ENCODE measurements at places on chromosomes 16 and 17. TPM values are rescaled to one million over a fixed set of nuclear protein-coding genes. Genes with fewer than 3 reads are reported as not detected.

Gene KRTAP4-9
- not detected for total RNA-seq

Gene NRN1L
- 0.80 TPM for total RNA-seq

Gene CHRNE
- 0.52 TPM for total RNA-seq

Gene SLFN12L
- total RNA-seq, result not detected

Gene YBX2
- 7.0 TPM for total RNA-seq

Gene PRDM7
- not detected for total RNA-seq

Gene COPS3
- total RNA-seq, result 59.0 TPM

Gene FN3K
- total RNA-seq, result 30.3 TPM

DNA sequence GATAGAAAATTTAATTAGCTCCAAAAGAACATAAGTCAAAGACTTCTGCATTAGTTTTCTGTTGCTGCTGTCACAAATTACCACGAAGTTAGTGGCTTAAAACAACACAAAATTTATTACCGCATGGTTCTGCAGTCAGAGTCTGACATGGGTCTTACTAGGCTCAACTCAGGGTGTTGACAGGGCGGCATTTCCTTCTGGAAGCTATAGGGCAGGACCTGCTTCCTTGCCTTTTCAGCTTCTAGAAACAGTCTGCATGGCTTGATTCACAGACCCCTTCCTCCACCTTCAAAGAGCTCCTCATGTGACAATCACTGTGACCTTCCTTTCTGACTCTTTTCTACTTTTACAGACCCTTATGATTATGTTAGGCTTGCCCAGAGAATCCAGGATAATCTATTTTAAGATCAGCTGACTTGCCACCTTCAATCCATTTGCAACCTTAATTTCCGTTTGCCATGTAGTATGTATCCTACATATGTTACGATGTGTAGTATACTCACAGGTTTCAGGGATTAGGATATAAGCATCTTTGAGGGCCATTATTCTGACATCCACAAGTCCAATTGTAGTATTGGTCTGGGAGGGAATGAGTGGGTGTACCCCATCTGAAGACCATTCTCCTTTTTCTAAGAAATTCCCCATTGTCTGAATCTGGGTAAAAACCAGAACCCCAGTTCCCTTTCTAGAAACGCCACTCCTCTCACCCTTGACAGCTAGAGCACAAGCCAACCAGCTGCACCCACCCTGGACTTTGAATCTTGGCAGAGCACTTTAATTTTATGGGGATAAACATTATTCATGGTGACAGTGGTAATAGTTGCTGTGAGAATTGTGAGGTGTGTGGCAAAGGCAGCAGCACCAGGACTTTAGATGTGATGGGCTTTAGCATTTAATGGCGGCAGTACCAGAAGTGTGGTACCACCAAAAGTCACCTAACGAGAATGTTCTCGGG lies 265.5 kb downstream of the KCNJ2 start:
- no peaks in the 10 kb centered on the region for H3K27me3 ChIP-seq
- H3K4me1 ChIP-seq, result no peaks in the 10 kb centered on the region
- no peaks in the 10 kb centered on the region for H3K36me3 ChIP-seq
- no peak overlapping the region for H3K27ac ChIP-seq
- DNase-seq, result no peak

- peaks cover 48% of the 10 kb centered on the region for H3K27me3 ChIP-seq
- no peaks in the 10 kb centered on the region for H3K36me3 ChIP-seq
- H3K27ac ChIP-seq, result no peak overlapping the region
- DNase-seq, result no peak
- H3K4me3 ChIP-seq, result no peak overlapping the region
Measured at GRCh38 chr16:51557670-51558069, 406.6 kb upstream of the SALL1 start.

DNA sequence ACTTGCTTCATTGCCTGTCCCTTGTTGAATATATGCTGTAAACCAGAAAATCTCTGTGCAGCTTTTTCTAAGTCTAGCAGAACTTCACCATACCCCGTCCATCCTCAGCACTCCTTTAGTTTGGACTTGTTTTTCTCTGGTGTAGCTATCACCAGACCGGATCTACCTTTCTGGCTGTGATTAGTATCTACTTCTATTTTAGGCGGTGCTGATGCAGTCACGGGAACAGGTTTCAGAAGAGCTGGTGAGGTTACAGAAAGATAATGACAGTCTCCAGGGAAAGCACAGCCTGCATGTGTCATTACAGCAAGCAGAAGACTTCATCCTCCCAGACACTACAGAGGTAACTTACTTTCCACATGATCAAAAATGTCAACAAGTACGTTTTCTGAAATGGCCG lies 46.4 kb downstream of the NUP88 start:
- H3K27ac ChIP-seq, result no peak overlapping the region
- H3K4me3 ChIP-seq, result no peak overlapping the region
- no peaks in the 10 kb centered on the region for H3K27me3 ChIP-seq
- no peak for DNase-seq
- peaks cover 22% of the 10 kb centered on the region for H3K36me3 ChIP-seq
- no peaks in the 10 kb centered on the region for H3K4me1 ChIP-seq

GRCh38 chr17:5364156-5364555 lies 55.3 kb downstream of the NUP88 start:
- no peak for DNase-seq
- no peak overlapping the region for H3K4me3 ChIP-seq
- peaks cover 34% of the 10 kb centered on the region for H3K36me3 ChIP-seq
- no peaks in the 10 kb centered on the region for H3K27me3 ChIP-seq
- H3K27ac ChIP-seq, result peak overlapping the region; percentile 8

- no peaks in the 10 kb centered on the region for H3K36me3 ChIP-seq
- no peak for DNase-seq
- no peak overlapping the region for H3K4me3 ChIP-seq
Measured at GRCh38 chr16:74757349-74757748, 17.3 kb downstream of the FA2H start.

DNA sequence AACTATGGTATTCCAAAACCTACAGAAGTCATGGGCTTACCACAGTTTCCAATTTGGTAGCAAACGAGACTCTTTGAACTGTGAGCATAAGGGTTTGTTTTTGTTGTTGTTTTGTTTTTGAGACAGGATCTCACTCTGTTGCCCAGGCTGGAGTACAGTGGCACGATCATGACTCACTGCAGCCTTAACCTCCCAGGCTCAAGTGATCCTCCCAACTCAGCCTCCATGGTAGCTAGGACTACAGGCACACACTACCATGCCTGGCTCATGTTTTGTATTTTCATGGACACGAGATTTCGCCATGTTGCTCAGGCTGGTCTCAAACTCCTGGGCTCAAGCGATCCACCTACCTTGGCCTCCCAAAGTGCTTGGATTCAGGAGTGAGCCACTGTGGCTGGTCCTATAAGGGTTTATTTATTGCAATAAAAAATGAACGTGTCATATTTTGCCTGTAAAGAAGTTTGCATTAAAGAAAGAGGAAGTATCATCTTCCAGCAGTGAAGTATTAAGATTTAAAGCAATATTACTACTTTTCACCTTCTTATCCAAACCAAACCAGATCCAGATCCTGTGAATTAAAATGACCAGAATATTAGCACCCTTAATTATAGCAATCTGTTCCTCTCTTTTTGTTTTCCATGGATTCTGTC lies 37.2 kb downstream of the KCNJ2 start:
- no peak for DNase-seq
- H3K27me3 ChIP-seq, result no peaks in the 10 kb centered on the region
- no peak overlapping the region for H3K27ac ChIP-seq
- no peak overlapping the region for H3K4me3 ChIP-seq

DNA sequence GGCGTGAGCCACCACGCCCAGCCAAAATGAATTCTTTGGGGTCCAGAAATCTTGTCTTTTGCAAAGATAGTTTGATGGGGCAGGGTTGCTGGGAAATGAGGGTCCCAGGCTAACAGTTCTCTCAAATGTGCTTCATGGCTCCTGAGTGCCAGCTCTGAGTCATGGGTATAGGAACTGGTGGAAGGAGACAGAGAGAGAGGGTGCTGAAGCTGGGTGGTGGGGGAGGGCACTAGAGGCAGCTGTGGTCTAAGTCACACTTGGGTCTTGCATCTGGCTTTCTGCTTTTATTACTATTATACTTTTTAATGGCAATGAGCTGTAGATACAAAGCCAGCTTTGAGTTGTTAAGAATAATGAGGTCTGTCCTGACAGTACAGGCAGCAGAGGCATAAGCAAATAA lies 54.6 kb downstream of the PRKCA start:
- H3K27ac ChIP-seq, result no peak overlapping the region
- no peak overlapping the region for H3K4me3 ChIP-seq
- no peaks in the 10 kb centered on the region for H3K36me3 ChIP-seq
- H3K27me3 ChIP-seq, result no peaks in the 10 kb centered on the region

DNA sequence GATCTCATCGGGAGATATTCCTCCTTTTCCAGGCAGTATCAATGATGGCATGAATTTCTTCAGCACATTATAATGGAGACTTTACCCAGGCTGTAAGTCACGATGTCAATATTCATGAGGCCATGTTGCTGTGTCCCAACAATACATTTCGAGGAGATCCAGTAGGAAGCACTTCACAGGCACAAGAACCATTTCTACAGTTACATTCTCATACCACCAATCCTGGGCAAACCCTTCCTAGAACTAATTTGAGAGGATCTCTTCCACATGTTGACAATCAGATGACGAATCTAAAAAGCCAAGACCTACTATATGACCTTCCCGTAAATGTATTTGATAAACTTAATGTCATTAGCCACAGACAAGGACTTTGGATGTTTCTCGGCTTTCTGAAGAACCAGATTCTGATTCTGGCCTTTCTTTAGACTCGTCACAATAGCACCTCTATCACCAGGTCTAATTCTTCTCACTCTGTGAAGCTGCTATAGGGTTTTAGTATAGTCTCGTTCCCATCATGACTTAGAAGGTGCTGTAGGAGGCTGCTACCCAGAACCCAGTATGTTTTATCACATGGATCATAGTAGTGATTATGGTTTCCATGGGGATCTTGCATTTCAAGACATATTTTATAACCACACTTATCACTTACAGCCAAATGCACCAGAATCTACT lies 40.2 kb downstream of the C16orf87 start:
- peaks cover 12% of the 10 kb centered on the region for H3K4me1 ChIP-seq
- peaks cover 25% of the 10 kb centered on the region for H3K36me3 ChIP-seq
- H3K27me3 ChIP-seq, result no peaks in the 10 kb centered on the region
- H3K27ac ChIP-seq, result peak overlapping the region; percentile 25
- no peak for DNase-seq
- peak overlapping the region; percentile 82 for H3K4me3 ChIP-seq

DNA sequence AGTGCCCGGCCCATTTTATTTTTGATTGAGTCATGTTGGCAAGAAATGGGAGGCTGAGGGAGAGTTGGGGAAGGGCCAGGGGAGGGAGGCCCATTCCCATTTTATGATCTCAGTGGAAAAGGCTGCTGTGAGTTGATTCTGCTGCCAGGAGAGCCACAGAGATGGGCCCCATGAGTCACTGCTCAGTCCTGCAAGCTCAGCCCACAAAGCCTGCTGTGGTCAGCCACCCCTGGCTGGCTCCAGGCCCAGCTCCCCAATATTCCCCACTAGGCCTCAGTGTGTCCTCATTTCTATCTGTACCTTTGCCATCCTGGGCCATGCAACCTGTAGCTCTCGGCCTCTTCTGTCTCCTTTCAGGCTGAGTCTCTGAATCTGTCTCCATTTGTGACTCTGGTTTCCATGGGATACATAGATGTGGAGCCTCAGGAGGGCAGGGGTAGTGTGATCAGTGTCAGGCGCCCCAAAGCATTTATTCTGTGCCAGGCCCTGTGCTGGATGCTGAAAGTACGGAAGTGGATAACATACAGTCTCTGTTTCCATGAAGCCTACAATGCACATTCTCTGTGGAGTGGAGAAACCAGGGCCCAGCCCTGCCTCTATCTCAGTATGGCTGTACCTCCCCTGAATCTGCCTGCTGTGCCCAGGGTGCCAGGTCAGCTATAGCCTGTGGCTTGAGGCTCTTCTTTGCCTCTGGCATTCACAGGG lies 1.9 kb upstream of the PLEKHG4 start:
- H3K27ac ChIP-seq, result no peak overlapping the region
- no peaks in the 10 kb centered on the region for H3K4me1 ChIP-seq
- no peak for DNase-seq
- H3K4me3 ChIP-seq, result peak overlapping the region; percentile 14
- H3K36me3 ChIP-seq, result no peaks in the 10 kb centered on the region

DNA sequence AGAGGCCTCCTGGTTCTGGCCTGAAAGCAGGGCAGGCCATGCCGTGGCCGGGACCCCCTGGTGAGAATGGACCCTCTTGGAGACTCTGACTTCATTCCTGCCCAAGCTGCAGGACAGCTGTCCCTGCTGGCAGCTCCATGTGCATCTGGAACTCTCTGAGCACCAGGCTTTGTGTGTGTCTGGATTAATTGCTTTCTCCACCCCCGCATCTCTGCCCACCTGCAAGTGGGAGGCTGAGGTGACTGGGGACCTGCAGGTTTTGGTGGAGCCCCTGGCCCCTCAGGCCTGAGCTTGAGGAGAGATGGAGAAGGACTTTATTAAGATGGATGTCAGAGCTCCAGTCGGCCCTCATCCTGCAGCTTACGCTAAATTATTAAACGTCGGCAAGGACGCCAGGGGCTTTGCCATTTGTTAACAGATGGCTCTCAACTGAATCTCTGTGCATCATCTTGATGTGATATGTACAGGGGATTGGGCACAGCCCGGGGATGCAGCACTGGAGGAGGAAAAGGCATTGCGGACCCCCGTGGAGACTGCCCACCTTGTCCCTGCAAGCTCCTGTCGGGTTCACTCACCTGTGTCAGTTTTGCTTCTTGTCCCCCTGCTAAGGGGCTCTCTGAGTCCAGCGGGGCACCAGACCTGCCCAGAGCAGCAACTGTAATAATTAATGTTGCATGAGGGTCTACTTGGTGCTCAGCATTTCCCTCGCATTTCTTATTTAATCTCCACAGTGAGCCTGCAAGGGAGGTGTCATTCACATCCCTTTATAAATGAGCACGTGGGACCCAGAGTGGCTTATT lies 154.1 kb upstream of the RPL38 start:
- H3K36me3 ChIP-seq, result no peaks in the 10 kb centered on the region
- no peak for DNase-seq
- H3K27ac ChIP-seq, result no peak overlapping the region
- peaks cover 27% of the 10 kb centered on the region for H3K4me1 ChIP-seq
- H3K27me3 ChIP-seq, result peaks cover 59% of the 10 kb centered on the region

- peaks cover 87% of the 10 kb centered on the region for H3K27me3 ChIP-seq
- DNase-seq, result no peak
- H3K4me3 ChIP-seq, result no peak overlapping the region
- no peaks in the 10 kb centered on the region for H3K4me1 ChIP-seq
- peaks cover 4% of the 10 kb centered on the region for H3K36me3 ChIP-seq
- no peak overlapping the region for H3K27ac ChIP-seq
Measured at GRCh38 chr17:39607057-39607850, 466 bp downstream of the NEUROD2 start.

GRCh38 chr16:15808071-15808470 lies 48.8 kb downstream of the MYH11 start:
- no peak for DNase-seq
- no peak overlapping the region for H3K4me3 ChIP-seq
- peaks cover 6% of the 10 kb centered on the region for H3K4me1 ChIP-seq
- H3K36me3 ChIP-seq, result no peaks in the 10 kb centered on the region
- H3K27me3 ChIP-seq, result peaks cover 25% of the 10 kb centered on the region

DNA sequence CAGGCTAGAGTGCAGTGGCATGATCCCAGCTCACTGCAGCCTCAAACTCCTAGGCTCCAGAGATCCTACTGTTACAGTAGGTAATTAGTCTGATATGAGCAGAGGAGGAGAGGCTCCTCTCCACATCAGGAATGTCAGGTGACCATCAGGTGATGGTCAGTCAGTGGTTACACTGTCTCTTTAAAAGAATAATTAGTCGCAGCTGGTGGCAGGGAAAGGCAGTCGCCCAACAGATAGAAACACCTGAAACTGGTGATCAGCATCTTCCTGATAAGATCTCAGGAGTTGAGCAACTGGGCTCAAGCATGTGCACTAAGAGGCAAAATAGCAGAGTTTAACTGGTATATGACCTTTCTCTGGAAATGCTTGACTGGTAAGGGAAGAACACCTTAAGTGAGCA lies 21.5 kb upstream of the ABCA5 start:
- no peaks in the 10 kb centered on the region for H3K36me3 ChIP-seq
- H3K4me3 ChIP-seq, result no peak overlapping the region
- no peak for DNase-seq
- H3K4me1 ChIP-seq, result no peaks in the 10 kb centered on the region
- H3K27ac ChIP-seq, result no peak overlapping the region

All from type B pancreatic cell (in vitro differentiated cells).